ENCODE measurements at places on chromosomes 6 and 20.

GRCh38 chr6:5506149-5506548 lies 244.8 kb downstream of the FARS2 start:
- no peak for DNase-seq

- DNase-seq = peak; percentile 86
Measured at GRCh38 chr6:111105578-111105977, 18.3 kb downstream of the SLC16A10 start.

- DNase-seq = no peak
Measured at GRCh38 chr6:44247338-44248302, 719 bp downstream of the HSP90AB1 start.

GRCh38 chr6:97097068-97098047 lies 172.8 kb downstream of the KLHL32 start:
- DNase-seq = no peak

DNA sequence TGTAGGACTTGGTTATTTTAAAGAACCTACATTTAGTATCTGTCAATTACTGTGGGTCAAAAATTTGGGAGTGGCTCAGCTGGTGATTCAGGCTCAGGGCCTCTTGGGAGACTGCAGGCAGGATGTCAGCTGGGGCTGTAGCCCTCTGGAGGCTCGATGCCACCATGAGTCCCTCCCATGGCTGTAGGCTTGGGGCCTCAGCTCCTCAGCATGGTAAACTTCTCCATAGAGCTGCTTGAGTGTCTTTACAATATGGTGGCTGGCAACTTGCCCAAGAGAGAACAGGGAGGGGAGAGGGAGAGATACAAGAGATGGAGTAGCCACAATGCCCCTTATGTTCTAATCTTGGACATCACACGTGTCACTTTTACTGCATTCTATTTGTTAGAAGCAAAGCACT lies 470.4 kb downstream of the CDH26 start:
- DNase-seq = no peak

- DNase-seq = no peak
Measured at GRCh38 chr20:63782051-63782471, 42.5 kb downstream of the SLC2A4RG start.

- DNase-seq = no peak
Measured at GRCh38 chr6:142940487-142940886, 4.5 kb downstream of the HIVEP2 start.

GRCh38 chr6:31114541-31114878 lies at the start of gene PSORS1C1:
TSS of gene PSORS1C1 (plus strand) at chr6:31114800. CDS start at chr6:31129633, 14,833 bp downstream.
- no peak for DNase-seq

DNA sequence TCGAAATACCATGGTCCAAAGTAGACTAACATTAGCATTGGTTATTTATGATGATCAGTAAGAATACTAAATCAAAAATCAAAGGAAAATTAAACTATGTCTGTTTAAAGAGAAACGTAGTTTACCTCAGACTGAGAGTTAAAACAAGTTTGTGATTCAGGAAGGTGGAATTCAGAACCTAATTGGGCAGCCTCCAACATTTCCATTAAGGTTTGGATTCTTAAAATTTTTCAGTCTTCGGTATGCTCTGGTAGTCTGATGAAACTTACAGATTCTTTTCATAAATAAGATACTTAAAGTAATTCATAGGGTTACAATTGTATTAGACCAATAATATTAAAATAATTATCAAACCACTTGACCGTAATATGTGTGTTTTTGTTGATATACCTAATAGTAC lies 18.6 kb downstream of the HFE start:
- DNase-seq = no peak

DNA sequence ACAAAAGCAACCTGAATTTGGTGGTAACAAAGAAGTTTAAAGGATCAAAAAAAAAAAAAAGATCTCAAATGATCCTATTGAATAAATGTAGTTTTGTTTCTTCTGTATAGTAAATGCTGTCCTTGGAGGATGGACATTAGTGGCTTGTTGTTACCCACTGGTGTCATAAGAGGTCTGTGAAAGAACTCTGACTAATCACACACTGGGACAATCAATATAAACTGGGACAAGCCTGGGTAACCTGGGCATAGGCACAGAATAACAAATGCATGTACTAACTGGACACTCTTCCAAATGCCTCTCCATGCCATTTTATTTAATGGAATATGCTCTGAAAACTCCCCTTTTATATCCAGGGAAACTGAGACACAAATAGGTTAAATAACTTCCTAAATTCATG lies 241.4 kb downstream of the DOK5 start:
- DNase-seq = no peak

GRCh38 chr20:20276811-20277530 lies 90.9 kb upstream of the INSM1 start:
- no peak for DNase-seq

GRCh38 chr20:5508044-5508443 lies 191.3 kb upstream of the PROKR2 start:
- DNase-seq = no peak

DNA sequence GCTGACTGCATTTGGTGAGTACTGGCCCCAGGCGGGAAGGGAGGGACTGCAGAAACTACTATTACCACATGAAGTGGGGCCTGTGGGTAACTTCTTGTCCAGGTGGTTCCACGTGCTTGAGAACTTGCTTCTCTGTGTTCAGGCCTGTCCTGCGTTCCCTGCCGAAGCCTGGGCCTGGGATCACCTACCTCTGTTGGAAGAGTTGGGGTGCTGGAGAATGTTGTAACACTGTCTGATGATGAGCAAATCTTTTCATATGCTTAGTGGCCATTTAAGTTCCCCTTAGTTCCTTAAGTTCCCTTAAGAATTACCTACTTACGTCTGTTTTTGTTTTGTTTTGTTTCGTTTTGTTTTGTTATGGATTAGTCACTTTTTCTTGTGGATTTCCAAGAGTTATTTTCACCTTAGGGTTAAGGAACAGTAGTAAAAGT lies 154.4 kb downstream of the DTNBP1 start:
- DNase-seq = no peak

- no peak for DNase-seq
Measured at GRCh38 chr6:90297867-90298381, 1.3 kb upstream of the BACH2 start.

DNA sequence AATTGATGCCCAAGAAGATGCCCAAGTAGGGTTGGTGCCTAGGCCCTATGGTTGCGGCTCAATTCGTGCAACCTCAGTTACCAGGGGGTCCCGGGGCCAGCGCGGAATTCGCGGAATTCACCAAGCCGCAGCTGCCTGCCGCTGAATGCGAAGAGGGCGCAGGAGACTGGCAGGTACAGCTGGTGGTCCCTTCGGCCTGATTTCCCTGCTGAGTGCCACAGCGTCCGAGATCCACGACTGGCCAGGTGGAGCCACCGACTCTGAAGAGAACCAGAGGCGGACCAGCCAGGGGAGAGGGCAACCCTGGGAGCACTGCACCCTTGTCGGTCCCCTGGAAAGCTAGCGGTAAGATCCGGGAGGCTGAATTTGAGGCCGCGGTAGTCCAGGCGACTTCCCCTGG lies 6.8 kb upstream of the TFAP2D start:
- DNase-seq = no peak

DNA sequence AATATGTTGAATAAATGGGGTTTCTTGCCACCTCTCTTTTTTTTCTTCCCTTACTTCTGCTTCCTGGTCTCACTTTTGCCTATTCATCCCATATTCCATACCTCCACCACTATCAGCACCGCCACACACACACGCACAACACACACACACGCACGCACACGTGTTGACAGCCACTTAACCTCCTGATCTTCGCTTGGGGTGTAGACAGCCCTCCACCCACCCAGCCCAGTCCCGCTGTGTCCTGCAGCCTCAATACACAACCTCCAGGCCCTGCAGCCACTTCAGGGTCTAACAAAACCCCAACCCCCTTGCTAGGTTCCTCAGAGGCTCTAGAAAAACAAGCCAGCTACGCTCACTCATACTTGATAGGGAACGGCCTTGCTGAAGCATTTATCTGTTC lies 72.3 kb downstream of the LINC00237 start:
- no peak for DNase-seq

DNA sequence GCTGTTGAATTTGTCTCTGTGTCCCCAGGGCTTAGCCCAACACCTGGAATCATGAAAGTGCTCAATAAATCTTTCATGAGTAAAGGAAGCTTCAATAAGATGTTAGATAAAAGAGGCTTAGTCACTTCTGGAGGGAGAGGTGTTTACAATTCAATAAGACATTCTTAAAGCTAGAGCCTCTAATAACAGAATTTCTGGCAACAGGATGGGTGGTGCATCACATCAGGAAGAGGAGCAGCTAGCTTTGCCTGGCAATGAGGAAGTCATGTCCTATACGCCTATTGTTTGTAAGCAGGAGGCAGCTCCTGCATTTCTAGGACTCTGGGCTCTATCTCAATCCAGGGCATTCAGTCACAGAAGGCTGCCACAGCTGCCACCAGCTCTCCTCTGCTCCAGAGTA lies 638.5 kb downstream of the EPM2A start:
- peak; percentile 21 for DNase-seq

GRCh38 chr6:170555305-170555704 lies 1.1 kb downstream of the TBP start:
- no peak for DNase-seq

DNA sequence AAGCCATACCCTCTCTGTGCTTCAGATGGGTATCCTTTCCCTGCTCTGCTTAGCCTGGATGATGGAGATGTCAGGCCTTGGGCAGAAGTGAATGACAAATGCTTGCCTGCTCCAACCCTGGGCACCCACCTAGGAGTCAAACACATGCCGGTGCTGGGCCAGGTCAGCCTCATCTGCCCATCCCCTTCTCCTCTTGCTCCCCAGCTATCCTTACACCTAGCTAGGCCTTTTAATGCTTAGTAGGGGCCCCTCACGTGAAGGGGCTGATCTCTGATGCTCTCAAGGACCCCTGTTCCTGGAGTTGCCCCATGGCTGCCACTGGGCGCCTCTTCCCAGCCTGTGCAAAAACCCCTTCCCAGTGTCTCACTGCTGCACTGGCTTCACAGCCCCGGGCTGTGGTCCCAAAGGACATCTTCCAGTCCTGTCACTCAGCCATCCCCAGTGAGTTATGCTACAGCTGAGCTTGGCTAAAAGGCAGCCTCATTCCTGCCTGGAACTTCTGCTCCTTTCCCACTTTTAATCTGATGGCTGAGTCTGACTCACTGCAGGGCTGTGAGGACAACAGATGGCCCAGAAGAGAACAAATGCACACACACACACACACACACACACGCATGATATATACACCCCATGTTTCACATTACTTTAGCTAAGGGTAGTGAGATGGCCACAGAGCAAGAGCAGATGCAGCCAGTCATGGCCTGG lies 12.8 kb upstream of the SDCBP2 start:
- no peak for DNase-seq

DNA sequence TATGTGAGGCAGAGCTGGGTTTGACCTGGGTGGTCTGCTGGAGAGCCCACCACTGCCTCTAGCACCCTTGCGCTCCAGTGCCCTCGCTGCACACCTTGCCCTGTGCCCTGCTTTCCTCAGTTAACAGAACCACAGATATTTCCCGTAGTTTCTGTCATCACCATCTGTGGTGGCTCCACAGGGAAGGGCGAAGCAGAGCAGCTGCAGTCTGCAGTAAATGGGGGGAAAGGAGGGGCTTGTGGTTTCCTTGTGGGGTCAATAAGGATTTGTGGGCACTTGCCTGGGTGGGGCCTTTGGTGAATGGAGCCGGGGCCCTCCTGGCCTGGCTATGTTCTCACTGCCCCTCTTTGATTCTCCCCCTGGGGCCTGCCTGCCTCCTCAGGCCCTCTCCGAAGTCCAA lies 21.2 kb upstream of the CCDC167 start:
- DNase-seq = no peak

DNA sequence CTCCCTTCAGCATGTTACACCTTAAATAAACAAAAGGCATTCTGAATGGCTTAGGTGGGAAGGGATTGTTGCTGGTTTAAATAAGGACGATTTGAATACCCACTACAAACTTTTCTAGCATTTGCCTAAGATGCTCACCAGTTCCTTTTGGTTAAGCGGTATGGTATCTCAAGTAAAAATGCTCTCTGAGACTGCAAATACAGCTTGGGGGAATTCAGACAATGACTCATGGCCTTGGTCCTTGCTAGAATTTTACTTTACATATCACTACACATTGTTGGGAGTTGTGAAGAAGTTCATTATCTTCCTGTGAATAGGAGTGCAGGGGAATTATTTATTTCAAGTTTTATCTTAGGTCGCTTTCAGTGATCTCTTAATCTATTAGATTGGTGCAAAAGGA lies 670.7 kb downstream of the UTRN start:
- no peak for DNase-seq

DNA sequence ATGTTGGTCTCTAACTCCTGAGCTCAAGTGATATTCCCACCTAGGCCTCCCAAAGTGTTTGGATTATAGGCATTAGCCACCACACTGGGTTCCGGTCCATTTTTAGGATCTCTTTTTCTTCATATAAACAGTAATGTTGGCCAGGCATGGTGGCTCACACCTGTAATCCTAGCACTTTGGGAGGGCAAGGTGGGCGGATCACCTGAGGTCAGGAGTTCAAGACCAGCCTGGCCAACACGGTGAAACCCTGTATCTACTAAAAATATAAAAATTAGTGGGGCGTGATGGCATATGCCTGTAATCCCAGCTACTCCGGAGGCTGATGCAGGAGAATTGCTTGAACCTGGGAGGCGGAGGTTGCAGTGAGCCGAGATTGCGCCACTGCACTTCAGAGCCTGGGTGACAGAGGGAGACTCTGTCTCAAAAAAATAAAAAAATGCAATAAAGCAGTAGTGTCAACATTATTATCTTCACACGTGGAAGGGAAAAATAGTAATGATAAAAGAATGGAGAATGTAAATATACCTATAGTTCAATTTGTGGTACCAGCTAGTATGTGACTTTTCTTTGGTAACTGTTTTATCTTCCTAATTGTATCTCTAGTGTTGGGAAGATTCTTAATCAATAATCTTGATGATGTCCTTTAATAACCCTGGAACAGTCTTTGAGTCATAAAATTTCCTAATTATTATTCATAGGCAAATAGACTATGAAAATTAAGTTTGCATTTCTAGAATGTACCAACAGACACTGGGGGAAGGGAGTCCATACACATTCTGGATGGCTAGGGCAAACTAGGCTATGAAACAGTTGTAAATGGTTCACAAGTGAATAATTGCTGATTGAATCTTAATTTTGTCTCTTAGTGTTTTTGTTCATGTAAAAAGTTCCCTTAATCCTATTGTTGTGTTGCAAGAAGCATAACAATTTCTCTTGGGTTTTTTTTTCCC lies 3.6 kb downstream of the PARD6B start:
- DNase-seq = no peak

- DNase-seq = no peak
Measured at GRCh38 chr6:134908906-134909516, 40.9 kb downstream of the ALDH8A1 start.

- DNase-seq = no peak
Measured at GRCh38 chr6:115137910-115138309, 795.1 kb upstream of the HS3ST5 start.

DNA sequence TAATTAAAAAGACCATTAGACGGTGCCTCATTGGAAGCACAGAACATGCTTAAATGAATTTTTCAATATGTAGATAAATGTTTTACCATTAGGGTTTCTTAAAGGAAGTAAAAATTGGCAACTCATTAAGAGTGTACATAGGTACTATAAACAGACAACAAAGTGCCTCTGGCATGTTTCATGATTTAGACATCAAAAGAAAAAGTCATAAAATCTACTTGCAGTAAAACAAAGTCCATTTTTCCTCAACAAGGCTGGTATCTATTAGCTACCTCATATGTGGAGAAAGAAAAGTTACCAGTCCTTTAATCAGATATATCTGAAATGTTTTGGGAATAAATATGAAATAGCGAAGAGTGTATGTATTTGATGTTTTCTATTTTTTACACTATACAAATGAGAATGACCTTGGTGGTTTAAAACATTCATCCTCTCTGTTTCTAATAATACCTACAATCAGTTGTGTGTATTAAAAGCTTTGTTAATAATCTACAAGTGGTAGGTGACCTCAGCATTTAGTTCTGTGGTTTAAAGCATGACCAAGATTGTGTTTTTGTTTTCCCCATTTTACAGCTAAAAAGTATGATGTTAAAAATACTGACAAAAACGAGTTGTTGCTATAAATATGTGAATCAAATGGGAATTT lies 87.5 kb downstream of the HDGFL1 start:
- DNase-seq = no peak

Data from DMS153 (cell line).